Ammon's horn (tissue), 1 donor: ENCODE measurements at places on chromosomes 3 and 15.

DNA sequence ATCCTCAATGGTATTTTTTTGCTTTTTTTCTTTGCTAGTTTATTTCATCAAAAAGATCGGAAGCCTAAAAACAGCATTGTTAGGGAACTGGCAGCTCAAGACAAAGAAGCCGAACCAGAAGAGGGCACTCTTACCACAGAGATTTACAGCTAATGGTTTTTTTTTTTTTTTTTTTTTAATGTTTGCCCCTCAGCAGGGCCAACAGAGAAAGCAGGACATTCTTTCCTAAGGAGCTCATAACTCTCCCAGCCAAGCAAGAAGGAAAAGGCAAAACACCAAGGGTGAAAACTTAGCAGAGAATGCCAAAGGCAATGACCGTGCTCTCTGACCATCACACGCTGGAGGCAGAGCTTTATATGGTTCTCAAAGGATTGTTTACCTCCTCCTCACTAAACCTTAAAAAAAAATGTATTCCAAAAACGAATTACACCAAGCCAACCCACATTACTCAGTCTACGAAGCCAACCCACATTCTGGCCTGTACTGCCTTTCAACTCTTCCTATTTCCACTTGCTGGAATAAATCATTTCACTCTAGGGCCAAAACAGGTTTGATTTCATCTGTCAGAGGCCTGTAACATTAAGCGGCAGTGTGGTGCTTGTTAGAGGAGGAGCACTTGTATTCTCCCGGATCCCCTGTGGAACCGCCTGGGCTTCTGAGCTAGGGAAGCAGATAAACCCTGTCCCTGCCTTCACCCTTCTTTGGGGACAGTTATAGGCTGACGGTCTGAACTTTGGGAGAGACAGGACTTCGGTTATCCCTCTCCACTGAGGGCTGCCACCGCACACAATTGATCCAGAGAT, 35.6 kb upstream of the GYG1 start:
- peak; percentile 73 for DNase-seq

DNA sequence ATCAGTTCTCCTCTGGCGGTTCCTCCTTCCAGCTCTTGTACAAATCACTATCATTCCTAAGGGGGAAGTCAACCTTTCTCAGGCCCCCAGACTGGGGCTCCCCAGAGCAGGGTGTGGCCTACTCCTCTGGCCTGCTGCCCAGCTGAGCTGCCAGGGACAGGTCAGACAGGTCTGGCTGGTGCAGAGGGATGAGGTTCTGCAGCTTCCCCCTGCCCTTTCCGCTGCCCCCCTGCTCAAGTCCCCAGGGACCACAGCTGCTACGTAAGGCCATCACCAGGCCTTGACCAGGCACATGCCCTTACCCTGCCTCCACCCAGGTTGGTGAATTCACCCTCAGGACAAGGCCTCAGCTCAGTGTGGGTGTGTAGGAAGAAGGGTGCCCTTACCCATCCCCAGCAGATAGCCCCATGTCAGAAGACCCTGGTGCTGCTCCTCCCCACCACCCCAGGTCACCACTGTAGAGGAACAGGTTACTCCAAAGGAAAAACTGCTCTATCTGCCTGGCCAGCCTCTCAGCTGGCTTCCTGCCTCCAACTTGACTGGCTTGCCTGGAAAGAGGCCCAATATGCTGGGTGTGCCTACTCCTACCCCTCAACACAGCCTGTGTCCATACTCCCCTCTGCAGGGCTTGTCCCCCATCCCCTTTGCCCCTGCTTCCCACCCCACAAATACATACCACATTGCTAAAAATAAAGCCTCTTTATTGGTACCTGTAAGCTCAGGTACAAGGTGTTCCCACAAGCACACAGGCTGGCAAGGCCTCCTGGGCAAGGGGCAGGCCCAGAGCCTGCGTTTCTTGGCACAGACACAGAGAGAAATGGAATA, 12.0 kb downstream of the CSRNP1 start:
- no peak for DNase-seq

DNA sequence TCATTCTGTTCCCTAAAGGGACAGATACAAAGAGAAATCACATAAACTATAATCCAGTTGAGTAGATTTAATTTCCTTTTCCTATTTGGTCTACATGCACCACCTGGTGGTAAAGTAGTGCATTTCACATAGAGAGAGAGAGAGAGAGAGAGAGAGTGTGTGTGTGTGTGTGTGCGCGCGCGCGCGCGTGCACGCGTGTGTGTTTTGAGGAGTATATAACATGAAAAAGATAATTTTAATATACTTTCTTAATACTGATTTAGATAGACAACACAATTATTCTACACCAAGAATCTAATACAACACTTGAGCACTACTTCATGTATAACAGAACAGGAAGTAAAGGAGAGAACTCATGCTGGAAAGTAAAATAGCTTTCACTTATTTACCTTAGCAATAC, 1.1 kb upstream of the FGF7 start:
- DNase-seq, result peak; percentile 49

- peak; percentile 9 for DNase-seq
These were observed 27.9 kb upstream of the ACKR4 start for GRCh38 chr3:132569153-132569552.

GRCh38 chr3:110958313-110959147, 113.1 kb upstream of the NECTIN3 start:
- DNase-seq, result no peak

- DNase-seq, result no peak
These were observed 212.2 kb upstream of the LRRN1 start for GRCh38 chr3:3586843-3587646.

- DNase-seq, result no peak
These were observed 147.9 kb upstream of the GAP43 start for GRCh38 chr3:115475178-115476041.

GRCh38 chr3:108123326-108123725, 32.5 kb upstream of the CD47 start:
- no peak for DNase-seq

DNA sequence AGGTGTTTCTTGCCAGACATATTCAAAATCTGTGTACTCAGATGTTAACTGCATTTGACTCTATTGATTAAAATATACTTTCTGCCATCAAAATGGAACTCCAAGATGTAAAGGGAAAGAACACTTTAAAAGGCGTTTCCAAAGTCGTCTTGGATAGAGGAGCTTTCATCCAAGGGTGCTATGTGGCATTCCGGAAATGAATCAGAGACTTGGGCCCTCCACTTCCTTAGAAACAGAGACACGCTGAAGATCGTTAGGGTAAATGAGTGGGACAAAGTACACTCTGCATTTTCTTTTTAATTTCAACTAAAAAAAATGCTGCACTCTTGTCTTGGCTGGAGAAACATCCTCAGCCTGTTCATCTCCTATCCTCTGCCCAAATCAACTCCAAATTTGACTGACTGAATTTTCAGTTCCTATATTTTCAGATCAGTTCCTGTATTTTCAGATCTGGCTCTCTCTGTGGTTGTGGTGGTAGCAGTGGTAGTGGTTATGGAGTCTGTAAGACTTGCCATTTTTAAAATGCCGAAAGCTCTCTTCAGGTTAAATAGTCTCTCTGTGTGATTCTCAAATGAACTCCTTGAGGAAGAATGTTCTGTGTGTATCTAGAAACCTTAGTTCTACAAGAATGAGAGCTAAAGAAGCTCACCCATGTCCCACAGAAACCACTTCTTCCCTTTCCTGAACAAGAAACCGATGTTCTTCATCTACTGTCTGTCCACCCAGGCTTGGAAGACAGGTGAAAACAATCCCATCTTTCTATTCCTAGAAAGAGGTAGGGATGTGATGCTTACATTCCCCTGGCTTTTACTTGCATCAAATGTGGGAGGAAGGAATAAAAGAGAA, 156.8 kb upstream of the ICE2 start:
- DNase-seq, result no peak

DNA sequence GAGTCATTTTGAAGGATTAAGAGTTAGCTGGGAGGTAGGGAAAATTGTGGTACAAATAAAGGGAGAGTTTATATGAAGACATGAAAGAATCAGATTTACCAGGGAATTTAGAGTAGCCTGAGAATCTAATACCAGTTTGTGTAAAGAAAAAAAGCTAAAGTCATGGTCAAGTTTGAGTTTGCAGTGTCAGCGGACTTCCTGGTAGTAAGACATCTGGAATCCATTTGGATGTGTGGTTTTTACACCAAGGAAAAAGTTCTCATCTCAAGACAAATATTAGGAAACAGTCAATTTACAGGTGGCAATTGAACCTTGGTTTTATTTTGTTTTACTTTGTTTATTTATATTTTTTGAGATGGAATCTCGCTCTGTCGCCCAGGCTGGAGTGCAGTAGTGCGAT, 1.5 kb upstream of the P2RY12 start:
- no peak for DNase-seq

DNA sequence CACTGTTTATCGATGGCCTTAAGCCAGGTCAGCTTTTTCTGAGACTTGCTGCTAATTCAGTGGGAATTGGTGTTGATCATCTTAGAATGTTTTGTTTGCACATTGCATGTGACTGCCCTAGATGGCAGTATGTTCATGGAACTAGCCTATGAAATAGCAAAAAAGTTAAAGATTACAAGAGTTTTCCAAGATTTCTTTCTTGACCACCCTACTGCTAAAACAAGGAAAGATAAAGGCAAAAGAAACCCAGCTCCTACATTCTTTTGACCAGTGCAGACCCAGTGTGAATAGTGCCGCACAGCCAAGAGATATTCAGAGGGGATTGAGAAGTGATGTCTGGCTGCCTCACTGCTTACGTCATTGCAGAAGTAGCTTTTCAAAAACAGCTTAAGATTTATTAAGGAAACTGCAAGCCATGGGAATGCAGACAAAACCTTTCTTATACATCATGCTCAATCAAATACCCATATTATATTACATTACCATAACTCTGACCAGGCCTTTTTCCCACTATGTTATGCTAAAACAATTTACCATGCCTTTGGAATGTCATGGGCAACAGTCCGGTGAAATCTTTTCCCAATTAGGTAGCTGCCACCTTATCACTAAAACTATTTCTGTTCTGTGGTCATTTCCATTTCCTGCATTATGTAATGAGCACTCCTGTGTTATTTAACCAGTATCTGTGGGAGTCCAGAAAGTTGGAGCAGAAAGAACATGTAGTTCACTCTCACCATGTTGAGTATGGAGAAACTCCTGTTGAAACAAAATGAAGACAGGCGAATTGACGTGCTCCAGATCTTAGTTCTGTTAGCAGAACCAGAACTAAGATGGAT, 6.0 kb downstream of the PHLDB2 start:
- no peak for DNase-seq

DNA sequence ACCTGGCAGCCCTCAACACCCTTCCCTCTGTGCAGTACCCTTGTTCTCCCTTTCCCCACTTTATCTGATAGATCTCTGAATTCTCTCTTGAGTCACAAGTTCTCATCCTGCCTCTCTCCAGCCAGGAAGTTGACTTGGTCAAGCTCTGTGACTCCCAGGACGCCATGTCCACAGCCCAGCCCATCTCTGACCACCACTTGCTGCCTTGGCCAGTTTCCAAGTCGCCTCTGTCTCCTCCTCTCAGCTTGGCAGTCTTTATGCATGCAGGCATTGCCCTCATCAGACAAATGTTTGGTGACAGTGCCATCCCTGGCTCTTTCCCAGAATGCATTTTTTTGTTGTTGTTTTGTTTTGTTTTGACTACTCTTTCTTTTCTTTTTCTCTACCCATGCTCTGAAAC, 25.7 kb downstream of the ZNF35 start:
- no peak for DNase-seq

DNA sequence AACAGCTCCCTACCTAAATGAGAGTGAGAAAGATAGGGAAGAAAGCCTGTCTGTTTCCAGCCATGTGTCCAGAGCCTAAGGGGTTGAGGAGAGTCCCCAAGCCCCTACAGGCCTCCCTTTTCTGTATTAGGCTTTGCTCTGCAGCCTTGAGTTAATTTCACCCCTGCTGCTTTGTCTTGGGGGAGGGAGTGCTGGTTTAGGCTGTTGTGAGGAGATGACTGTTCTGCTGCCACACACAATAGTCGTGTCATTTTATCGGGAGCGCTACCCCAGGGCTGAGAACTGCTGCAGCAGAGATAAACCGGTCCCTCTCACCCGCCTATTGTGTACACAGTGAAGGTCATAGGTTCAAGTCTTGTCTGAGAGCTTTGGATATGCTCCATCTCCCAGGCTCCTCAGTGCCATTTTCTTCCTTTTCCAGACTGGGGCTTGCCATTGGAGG, 1.4 kb downstream of the ZNF609 start:
- DNase-seq, result peak; percentile 52

DNA sequence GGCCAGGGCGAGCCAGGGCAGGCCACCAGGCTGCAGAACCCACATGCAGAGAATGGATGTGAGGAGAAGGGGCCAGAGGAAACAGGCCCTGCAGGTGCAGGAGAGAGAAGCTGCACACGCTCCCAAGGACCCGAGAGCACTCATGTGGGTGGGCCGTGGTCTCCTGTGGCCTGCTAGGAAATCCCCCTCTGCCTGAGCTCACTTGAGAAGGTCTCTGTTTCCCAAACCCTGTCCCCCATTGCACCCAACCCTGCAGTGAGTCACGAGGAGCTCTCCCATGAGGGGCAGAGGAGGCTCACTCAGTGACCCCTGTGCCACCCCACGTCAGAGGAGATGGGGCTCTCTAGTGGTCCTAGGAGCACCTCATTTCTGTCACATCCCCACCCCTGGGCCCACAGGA, 111.1 kb downstream of the KLF13 start:
- DNase-seq, result no peak

GRCh38 chr3:164352991-164353390, 725.3 kb downstream of the SI start:
- no peak for DNase-seq

GRCh38 chr3:5227812-5228211, 40.3 kb downstream of the EDEM1 start:
- DNase-seq, result no peak

- peak; percentile 18 for DNase-seq
These were observed 275.0 kb upstream of the CHRM5 start for GRCh38 chr15:33693166-33693800.
